CD4-positive, alpha-beta T cell treated with Interleukin-17A for 4 hours (primary cell): ENCODE measurements at places on chromosomes 13 and 19.

- DNase-seq = no peak
These were observed 11.2 kb downstream of the GADD45B start for GRCh38 chr19:2487090-2487489.

GRCh38 chr19:51508059-51508733 is 6.6 kb upstream of the SIGLEC12 start:
- DNase-seq = no peak

GRCh38 chr13:112703449-112704284 is 13.8 kb downstream of the ATP11A start:
- no peak for DNase-seq

GRCh38 chr13:25731536-25731935 is 320.3 kb downstream of the SHISA2 start:
- no peak for DNase-seq

DNA sequence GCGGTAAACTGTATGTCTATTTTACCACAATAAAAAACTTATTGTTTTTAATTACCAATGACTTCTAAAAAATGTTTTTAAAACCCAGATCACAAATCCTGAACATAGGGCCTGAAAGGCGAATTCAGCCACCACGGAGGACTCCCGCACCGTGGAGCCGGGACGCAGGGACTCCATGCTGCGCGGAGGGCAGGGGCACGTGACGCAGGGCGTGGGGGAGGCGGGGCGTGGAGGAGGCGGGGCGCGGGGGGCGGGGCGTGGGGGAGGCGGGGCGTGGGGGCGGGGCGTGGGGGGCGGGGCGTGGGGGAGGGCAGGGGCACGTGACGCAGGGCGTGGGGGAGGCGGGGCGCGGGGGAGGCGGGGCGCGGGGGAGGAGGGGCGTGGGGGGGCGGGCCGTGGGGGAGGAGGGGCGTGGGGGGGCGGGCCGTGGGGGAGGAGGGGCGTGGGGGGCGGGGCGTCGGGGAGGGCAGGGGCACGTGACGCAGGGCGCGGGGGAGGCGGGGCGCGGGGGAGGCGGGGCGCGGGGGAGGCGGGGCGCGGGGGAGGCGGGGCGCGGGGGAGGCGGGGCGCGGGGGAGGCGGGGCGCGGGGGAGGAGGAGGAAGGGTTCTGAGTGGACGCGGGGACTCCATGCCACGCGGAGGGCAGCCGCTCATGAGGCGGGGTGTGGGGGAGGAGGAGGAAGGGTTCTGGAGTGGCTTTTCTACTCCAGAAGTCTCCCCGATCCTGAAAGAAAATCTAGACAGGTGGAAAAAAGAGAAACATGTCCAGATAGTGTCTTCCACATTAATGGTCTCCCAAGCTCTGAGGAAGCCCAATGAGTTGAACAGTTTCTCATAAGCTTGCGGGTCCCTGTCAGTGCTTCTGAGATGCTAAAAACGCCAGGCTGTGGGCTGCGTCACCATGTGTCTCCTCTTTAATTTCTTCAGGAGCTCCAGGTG is 4.4 kb upstream of the PROZ start:
- DNase-seq = peak; percentile 79
